Memory B cell (primary cell): ENCODE measurements at places on chromosomes 6 and 20.

- DNase-seq, result no peak
Observed at GRCh38 chr6:128807577-128807976, 75.4 kb upstream of the LAMA2 start.

- DNase-seq, result no peak
Observed at GRCh38 chr6:5078121-5078669, 6.9 kb upstream of the PPP1R3G start.

- DNase-seq, result peak; percentile 31
Observed at GRCh38 chr20:31738729-31739549, at the start of gene TPX2. Gene TPX2, plus strand, starts transcription at chr20:31739290. Its CDS starts 18,187 bp downstream, at chr20:31757477.

- no peak for DNase-seq
Observed at GRCh38 chr6:36888654-36889481, 3.1 kb downstream of the C6orf89 start.

GRCh38 chr6:87154641-87154992, 748 bp upstream of the ZNF292 start:
- DNase-seq, result no peak

- no peak for DNase-seq
Observed at GRCh38 chr20:14521436-14521835, 184.0 kb upstream of the FLRT3 start.

GRCh38 chr20:37727957-37728634, 34.3 kb downstream of the CTNNBL1 start:
- no peak for DNase-seq

- DNase-seq, result no peak
Observed at GRCh38 chr20:10663756-10664155, 10.0 kb downstream of the JAG1 start.

DNA sequence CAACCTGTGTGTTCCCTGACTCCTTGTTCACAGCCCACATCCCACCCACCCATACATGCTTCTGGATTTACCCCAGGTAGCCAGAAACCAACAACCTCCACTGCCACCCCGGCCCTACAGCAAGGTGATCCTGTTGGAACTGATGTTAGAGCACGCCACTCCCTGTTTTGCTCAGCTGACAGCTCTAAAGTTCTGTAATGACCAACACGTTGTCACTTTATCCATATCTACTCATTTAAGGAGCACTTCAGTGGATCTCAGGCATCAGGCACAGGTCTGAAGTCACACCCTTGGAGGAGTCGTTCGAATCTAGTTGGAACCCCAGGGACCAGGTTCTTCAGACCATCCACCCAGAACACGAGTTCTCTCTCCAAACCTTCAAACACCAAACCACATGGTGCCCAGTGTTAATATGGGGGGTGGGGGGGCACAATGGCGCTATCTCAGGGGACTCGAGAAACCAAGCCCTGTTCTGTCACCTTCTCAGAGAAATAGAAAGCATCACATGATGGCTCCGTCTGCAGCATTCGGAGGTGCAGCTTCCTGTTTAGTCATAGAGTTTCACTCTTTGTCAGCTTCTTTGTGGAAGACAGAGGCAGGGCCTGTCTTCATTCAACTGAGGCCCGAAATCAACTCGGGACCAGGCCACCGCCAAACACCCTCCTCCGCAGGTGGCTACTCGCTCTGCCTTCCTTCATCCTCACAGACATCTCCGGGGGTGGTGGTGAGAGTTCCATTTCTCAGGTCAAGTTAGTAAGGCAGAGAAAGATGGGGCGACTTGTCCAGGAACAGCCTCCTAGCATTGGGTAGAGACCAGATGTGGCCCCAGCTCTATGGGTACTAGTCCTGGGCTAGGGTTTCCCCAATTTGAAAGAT, 142.2 kb downstream of the NFATC2 start:
- DNase-seq, result peak; percentile 62

DNA sequence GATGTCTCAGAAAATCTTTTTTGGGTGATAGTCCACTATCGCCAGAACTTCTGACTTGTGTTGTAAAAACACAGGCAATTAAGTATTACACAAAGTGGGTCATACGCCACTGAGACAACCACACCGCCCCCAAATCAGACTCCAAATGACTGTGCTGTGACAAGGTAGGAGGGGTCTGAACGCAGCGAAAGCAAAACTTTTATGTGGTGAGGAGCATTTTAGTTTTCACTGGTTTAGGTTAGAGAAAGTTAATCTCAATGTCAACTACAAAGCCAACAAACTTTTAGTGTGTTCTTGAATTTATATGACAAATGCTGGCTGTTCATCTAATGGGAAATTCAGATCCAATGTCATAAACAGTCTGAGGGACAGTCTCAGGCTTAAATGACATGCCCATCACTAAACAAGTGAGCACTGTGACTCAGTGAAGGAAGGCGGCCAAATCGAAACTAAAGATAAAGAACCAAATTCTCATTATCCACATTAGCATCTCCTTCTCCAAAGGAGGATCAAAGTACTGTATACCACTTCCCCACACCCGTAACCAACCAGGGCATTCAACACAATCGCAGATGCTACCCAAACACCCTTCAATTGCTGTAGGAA, 186.7 kb downstream of the GJA10 start:
- peak; percentile 22 for DNase-seq

DNA sequence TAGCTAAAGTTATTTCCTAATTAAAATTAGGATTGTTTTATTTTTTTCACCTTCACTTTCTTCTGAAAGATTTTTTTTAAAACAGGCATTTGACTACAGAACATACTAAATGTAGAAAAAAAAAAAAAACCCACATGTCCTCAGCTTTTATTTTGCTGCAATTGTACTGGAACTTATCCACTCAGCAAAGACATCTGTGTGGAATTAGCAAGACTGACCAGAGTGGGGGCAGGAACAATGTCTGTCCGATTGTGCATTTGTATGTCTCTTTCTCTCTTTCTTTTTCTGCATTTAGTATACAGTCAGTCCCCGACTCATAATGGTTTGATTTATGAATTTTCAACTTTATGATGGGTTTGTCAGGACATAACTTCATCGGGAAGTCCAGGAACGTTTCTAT, 77.3 kb downstream of the CHD6 start:
- DNase-seq, result no peak

DNA sequence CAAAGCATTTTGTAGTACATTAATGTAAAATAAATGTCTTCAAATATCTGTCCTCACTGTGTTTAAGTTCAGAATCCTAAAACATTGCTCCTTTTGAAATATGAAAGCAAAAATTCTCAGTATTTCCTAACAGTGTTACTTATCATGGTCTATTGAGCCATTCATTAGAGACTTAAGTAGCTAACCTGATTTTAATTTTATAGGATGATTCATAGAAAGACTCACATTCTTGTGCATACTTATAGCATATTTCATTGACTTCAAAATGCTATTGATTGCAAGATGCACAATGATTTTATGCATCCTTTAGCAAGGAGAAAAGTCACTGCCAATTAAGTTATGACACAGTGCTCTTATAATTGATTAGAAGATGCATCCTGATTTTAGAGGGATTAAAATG, 85.7 kb downstream of the HIVEP1 start:
- DNase-seq, result no peak

GRCh38 chr20:8518878-8519277, 386.8 kb downstream of the PLCB1 start:
- DNase-seq, result no peak

DNA sequence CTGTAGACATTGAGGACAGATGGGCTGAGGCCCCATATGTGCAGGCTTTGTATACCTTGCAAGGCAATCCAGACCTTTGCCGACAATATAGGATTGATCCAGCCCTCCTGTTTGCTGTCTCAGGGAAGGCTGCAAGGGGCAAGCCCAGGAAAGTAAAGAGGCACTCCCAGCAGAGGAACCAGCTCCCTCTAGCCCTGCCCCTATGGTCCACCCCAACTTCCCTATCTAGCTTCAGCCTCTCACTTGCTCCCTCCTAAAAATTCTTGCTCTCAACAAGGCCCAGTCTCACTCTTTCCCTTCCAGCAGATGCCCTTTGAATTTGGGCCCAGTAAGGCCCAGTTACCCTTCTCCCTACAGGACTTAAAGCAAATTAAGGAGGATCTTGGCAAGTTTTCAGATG, 92.6 kb downstream of the JARID2 start:
- DNase-seq, result no peak

GRCh38 chr6:96856856-96857255, 19.6 kb upstream of the GPR63 start:
- no peak for DNase-seq

DNA sequence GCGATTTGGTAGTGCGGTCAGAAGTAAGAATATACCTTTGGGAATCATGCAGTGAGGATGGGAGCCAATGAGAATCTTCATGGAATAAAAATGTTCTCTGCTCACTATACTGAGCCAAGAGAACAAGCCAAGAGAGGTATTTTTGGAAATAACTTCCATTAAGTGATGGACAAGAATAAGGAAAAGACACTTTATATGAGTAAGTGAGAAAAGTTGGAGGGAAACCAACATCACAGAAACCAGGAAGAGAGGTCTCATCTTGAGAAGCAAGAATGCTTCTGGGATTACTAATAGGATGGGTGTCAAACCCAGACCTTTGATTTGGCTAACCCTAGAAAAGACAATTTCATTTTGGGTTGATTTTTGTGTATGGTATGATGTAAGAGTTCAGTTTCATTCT, 181.2 kb upstream of the JAG1 start:
- no peak for DNase-seq

DNA sequence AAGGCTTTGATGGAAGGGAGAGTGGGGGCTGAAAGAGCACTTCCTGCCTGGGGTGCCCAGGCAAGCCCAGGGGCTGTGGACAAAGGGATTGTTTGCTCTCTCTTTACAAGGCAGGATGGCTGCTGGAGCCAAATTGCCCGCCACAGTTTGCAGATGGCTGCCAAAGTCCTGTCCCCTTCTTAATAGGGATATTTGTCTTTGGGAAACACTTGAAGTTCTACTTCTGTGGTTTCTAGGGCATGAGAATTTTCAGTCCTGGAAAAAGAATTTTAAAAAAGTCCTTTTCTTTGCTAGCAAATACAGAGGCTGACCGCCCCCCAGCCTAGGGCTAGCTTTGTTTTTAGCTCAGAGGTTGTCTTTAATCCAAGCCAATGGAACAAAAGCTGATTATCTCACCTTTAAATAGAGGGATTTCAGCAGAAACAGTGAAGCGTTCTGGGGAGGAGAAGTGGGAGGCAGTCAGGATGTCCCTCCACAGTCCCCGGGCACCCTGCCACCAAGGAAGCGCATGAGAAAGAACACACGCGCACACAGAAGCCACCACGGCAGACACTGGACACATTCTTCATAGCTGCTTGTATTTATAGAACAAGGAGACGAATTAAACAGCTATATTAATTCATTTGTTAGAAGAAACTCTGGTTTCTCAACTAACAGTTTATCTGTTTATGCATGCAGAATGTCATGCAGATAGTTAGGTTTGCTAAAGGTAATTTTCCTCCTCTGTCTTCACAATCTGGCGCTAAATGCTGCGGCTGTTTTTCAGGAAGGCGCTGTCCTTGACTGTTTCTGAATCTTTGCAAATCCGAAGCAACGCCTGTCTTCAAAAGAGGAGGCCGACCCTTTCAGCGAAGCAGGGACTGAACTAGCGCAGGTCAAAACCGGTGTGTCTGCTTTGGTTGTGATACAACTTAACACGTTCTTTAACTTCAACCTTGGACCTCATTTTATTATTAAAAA, 736.9 kb downstream of the QKI start:
- no peak for DNase-seq

GRCh38 chr6:130574146-130574545, 208.3 kb downstream of the TMEM200A start:
- DNase-seq, result no peak

- no peak for DNase-seq
Observed at GRCh38 chr20:16293590-16293989, 279.7 kb downstream of the KIF16B start.

DNA sequence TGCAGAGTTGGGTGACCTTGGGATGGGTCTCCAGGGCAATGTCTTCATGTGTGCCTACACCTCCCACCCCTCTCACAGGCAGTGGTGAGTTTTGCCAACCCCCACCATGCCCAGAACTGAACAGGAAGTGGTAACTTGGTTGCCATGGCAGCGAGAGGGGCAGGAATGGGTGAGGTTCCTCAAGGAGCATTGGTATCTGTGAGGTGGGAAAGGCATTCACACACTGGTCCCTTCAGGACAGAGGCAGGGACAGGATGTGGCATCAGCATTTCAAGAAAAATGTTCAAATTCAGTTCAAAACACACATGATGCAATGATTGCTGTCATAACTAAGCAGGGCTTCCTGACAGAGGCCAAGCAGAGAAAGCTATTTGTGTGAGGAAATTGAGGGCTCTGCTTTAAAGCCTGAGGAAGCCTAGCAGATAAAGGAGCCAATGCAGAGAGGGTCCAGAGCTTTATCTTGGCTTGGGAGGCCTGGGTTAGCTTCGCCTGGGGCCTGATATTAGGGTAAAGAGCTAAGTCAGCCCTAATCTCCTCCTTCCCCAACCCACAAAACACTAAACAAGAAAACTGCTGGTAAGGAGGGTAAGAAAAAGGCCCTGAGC, 551 bp downstream of the TREML2 start:
- peak; percentile 11 for DNase-seq

DNA sequence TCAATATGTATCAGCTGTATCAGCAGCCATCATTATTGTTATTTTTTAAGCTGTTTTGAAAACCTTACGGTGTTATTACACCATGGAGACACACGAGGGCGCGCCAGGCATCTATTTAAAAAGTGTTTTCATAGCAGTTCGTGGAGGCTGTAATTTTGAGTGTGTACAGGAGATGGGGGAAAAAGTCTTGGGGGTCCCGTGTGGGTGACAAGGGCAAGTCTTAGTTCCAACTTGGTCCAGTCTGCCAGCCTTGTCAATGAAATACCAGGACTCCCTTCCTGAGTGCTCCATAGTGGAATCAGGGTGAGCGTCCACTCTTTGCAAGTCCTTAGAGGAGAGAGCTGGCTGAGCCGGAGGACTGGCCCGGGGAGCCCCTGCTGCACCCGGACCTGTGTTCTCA, 43.3 kb downstream of the SLC2A10 start:
- DNase-seq, result no peak

GRCh38 chr6:63816982-63817436, 181.4 kb downstream of the PHF3 start:
- no peak for DNase-seq

GRCh38 chr6:35514587-35514986, 1.9 kb upstream of the TULP1 start:
- DNase-seq, result no peak

GRCh38 chr6:63446405-63446804, 125.9 kb upstream of the LOC128125822 start:
- no peak for DNase-seq
